ENCODE measurements at places on chromosomes 13 and 19.

DNA sequence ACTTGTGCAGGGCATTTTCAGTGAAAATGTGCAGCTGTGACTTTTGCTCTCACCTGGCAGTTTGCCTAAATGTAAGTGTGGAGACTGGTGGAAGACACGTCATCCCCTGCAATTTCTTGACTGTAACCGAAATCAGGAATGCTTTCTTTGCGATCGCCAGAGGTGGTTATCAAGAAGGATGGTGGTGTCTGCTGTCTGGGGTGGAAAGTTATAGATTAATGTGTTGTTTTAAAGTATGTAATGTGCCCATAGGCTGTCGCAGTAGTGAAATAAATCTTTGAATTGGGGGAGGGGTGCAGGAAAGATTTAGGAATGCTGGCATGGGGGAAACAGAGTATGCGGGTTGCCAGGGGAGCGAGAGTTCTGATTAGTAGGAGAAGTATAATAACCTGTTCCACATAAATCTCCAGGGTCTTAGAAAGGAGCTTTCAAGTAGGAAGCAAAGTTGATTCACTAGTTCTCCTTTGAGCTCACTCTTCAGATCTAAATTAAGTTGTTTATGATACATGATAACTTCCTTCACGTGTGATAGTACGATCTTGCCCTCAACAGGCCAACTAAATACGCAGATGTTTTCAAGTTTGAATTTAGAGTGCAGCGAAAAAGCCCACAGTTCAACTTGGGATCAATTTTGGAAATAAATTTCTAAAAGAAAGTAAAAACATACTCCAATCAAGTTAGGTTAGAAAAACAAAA lies 1520.0 kb upstream of the SLC10A2 start:
- DNase-seq: no peak

DNA sequence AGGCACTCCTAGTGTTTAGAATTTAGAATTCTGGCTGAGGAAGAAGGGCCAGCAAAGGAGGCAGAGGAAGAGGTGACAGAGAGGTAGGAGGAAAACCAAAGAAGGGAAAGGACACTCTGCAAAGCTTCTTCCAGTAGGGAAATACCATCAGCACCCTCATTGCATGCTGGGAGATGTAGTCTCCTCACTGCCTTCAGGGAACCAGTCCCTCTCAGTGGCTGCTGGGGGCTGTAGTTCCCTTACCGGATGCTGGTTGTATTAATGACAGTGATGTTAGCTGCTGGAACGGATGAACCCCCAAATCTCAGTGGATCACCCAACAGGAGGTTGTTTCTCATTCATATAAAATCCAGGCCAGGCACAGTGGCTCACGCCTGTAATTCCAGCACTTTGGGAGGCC lies 10.1 kb downstream of the GRIN2D start:
- no peak for DNase-seq

DNA sequence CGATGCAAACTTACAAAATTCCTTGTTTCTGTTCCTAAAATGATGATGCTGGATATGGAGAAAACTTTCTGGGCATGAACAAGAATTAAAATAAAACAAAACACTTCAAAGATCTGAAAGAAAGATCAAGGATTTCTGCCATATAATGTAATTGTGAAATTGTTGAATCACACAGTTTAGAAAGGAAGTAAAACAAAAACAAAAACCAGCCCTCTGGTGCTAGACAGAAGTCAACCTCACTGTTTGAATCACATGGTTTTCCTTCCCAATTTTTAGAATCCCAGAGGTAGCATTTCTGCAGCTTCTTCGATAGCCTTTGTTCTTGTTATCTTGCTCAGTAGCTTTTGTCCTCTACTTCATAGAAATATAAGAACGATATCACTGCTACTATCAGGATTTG lies 118.2 kb upstream of the ARGLU1 start:
- no peak for DNase-seq

DNA sequence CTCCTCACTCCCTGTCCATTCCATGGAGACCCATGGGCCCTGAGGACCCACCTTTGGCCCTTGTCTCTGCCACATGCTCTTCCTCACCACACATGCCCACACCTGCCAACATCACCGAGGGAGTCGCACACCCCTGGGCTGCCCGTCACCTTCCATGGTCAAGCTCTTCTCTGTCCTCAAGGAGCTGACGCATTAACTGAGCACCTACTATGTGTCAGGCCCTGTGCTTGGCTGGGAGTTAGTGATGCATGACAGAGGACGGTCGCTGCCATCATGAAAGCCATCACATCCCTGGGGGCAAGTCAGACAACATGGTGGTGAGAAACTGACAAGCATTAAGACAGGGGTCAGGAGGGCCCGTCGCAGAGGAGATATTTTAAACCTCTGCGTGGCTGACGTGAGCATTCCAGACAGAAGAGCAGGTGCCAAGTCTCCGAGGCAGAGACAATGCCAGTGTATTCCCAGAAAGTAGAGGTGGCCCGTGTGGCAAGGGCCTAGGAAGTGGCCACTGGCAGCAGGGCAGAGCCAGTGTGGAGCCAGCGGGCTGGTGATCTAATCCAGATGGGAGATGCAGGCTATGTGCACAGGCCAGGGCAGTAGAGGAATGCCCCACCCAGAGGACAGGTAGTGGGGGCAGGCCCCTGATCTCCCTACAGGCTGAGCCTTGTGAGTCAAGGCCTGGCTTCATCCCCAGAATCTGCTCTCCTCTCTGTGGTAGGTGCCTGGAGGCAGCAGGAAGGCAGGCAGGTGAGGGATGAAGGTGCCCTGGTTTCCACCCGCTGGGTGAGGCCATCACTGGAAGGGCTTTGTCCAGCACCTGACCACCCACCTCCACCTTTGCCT lies 21.2 kb downstream of the ELAVL1 start:
- DNase-seq: no peak

GRCh38 chr13:85108356-85108755 lies 690.9 kb downstream of the SLITRK6 start:
- no peak for DNase-seq

DNA sequence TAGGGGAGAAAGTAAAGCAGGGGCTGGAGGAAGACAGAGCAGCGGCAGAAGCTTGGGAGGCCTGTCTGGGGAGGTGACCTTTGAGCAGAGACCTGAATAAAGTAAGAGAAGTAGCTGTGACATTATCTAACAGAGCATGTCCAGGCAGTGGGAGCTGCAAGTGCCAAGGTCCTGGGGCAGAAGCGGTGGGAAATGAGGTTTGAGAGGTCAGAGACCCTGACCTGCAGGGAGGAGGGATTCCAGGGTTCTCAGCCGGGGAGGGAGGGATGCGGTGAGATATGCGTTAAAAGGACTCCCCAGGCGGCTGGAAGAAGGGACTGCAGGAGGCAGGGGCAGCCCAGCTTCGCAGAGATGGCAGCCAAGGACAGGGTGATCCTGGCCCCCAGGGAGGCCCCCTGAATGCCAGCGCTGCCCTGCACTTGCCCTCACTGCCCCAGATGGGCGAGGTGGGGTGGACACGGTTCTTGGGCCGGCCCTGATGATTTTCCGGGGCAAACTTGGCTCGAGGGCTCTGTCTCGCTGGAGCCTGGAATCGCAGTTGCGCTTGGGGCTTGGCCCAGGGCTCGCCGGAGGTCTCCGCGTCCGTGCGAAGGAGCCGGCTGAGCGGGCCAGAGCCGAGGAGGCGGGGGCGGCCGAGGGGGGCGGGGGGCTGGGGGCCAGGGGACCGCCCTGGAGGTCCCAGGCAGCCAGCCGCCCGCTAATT lies 3.2 kb downstream of the CRLF1 start:
- DNase-seq: no peak

DNA sequence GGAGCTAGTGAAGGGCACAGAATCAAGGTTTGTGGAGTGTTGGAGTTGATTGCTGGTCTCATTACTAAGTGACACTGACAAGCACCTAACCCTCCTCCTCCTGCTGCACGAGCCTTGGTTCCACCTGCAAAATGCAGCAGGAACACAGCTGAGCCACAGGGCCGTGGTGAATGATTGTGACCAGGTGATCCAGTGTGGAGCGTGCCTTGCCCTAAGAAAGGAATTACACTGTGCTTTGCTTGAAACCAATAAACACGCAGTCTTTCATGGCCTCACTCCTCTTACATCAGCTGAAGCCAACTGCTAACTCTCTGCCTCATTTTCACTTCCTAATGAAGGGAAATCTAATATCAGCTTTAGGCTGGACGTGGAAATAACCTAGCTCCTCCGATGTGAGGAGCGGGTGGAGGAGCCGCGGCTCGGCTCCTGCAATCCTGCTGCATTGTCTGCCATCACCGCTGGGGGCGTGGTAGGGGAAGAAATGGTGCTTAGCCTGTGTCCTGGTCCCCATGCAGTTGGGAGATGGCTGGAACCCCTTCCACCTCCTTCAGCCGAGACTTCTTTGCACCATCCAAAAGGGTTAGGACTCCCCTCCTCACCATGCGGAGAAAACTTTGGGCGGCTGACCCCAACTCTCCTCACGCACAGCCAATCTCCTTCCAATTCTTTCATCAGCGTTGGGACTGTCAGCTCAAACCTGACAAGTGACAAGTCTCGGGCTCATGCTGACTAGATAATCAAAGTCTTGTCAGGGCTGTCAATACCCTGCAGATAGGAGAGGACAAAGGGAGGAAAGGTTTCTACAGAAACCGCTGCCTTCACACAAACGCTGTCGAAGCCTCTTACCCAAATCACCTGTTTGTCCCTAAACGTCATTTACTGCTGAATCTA lies 427.9 kb downstream of the ZNF536 start:
- DNase-seq: no peak

DNA sequence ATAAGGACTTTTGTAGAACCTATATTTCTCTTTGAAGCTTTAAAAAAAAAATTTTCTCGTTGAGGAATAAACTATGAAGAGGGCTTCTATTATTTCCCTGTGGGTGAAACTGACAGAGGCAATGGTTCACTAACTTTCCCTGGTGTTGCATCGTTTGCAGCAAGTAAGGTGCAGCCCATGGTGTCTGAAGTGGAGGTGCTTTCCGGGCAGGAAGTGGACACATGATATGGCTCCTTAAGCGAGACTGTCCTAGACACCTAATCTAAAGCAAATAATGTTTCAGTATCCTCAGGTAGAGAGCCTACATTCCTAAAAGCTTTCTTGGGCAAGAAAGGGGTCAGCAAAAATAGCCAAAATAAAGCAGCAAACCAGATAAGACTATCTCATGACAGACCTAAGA lies 437.6 kb upstream of the ARGLU1 start:
- DNase-seq: no peak

DNA sequence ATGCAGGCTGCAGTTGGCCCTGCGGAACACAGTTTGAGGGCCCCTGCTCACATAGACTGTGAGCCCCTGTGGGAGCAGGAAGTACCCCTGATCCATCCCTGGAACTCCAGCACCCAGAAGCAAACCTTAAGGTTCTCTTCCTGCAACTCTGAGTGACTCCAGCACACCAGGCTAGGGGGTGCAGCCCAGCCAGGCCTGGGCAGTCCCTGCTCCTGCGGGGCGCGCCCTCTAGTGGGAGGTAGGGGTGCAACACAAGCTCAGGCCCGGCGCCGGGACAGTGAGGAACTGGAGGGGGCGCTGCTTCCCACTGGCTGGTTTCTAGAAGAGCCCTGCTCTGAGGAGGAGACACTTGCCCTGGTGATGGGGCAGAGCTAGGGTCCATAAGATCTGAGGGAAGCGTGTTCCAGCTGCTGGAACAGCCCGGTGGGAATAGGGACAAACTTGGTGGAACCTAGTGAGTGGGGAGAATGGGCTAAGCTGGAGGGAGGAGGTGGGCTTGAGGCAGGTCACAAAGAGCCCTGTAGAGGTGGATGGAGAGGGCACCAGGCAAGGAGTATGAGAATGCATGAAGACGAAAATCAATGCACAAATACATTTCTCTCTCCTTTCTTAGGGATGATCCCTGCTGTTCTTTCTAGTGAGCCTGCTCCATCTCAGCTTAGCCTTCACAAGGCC lies 5.0 kb downstream of the ZSCAN5A start:
- peak; percentile 27 for DNase-seq

DNA sequence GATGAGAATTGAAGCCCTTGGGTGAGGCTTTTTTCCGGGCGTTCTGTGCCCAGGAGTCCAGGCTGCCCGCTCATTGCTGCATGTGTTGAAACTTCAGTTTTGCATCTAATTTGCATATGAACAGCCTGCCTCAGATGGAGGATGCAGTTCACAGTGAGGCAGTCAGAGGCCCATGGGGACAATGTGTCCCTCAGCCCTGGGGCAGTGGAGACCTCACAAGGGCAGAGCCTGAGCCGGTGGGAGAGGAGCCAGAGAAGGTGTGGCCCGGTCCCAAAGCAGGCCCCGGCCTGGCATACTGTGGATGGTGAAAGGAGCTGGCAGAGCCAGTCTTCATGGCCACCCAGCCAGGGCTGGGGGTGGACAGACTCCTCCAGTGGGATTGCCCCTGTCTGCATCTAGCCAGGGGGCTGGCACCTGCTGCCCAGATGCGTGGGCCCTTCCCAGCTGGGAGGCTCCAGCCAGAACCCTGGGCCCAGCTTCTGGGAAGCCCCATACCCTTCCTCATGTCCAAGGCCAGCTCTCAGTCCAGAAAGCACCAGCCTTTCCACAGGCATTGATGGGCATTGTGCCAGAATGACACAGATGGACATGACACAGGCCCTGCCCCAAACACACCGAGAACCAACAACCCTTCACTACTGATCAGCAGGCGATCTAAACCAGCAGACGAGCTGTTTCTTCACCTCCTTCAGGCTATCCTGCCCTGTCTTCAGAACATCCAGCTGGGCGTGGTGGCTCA lies 32.9 kb upstream of the KCTD15 start:
- DNase-seq: no peak

DNA sequence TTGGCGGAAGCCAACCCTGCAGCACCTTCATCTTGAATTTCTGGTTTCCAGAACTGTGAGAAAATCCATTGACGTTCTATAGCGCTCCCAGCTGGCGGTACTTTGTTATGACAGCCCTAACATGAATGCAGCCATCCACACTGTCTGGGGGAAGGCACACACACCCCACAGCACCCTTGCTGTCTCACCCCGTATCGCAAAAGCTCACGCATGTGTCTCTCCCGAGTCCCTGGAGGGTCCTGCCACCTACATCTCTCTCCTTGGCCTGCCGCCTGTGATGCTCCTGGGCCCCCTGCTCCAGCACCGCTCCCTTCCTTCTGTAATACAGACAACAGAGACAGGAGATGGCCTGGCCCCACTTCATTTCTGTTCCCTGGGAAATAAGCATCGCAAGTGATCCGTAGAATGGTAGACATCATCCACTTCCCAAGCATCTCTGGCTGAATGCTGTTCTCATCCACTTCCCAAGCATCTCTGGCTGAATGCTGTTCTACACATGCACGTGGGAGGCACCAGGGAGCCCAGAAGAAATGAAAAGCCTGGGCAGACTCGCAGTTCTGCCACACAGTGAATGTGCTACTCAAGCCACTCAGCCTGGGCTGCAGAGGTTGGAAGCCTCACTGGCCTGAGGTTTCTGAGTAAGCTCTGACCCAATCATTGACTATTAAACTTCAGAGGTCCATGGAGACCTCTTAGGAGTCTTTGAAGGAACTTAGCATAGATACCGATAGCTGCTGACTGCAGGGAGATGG lies 29.6 kb downstream of the EPN1 start:
- DNase-seq: no peak

DNA sequence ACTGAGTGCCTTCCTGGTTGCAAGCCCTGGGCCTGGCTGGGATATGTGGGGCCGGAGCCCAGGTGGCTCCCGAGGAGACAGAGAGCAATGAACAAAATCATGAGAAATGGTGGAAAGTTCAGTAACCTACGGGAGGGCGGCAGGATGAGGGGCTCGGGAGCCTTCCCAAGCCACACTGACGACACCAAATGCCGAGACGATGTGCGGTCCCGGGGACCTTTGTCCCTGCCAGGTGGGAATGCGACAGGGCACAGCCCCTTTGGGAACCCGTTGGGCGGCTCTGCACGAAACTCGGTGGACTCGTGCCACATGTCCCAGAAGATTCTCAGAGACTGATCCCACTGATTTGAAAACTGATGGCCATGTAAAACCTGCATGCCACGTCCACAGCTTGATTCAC lies 11.7 kb upstream of the ZNF14 start:
- no peak for DNase-seq
